ENCODE measurements at places on chromosomes 12 and 14.

GRCh38 chr12:98222135-98222534 is 293.3 kb upstream of the TMPO start:
- DNase-seq: no peak

GRCh38 chr14:99838639-99839134 is 45.5 kb downstream of the EML1 start:
- no peak for DNase-seq

DNA sequence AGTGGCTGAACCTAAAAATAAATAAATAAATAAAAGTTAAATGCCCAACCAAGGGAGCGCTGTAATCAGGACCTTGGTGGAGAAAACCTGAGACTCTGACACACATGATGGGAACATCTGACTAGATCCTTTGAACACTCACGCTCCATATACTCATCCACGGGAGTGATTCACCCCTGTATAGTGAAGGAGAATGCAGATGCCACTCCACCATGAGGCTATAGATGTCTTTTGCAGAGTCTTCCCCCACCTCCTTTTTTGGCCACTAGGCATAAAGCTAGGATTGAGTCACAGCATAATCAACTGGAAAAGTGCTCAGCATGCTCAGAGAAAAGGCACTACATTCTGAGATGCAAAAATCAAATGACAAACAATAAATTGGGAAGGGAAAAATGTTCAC is 19.0 kb downstream of the ADAM20 start:
- DNase-seq: no peak

GRCh38 chr12:25838007-25838406 is 120.5 kb upstream of the RASSF8 start:
- no peak for DNase-seq

DNA sequence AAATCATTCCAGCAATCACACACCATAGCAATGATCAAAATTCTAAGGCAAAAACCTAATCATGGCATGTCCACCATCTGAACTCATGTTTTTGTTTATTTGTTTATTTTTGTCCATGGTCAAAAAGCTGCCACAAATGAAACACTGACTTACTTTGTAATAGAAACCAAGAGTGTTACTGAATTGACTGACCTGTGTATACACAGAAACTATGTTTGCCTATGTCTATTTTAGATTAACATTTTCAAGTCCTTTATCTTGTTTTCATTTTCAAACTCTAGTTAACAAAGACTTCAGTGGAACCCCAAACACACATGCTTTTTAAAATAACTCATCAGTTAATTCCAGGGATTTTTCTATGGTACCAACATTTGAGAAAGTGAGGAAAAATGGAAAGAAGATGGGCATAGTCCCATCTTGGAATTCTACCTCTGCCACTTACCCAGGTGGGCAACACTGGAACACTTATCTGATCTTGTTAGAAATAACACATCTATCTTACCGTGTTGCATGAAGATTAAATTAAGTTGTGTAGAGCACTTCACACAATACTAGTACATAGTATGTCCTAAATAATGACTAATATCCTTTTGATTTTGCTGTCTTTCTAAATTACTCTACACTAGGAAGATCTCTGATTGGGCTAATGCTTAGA is 6.4 kb downstream of the LUM start:
- no peak for DNase-seq

- no peak for DNase-seq
These were observed 17.4 kb downstream of the SGPP1 start for GRCh38 chr14:63710497-63710896.

All from stimulated activated CD8-positive, alpha-beta memory T cell treated with anti-CD3 and anti-CD28 coated beads, Interleukin-2, amount 100 ng/mL, for 48 hours (primary cell).